ENCODE measurements at places on chromosomes 12 and 14.

GRCh38 chr12:124792961-124793441 is 70.7 kb downstream of the SCARB1 start:
- DNase-seq: no peak

GRCh38 chr14:102659797-102660196 is 67.3 kb downstream of the RCOR1 start:
- no peak for DNase-seq

DNA sequence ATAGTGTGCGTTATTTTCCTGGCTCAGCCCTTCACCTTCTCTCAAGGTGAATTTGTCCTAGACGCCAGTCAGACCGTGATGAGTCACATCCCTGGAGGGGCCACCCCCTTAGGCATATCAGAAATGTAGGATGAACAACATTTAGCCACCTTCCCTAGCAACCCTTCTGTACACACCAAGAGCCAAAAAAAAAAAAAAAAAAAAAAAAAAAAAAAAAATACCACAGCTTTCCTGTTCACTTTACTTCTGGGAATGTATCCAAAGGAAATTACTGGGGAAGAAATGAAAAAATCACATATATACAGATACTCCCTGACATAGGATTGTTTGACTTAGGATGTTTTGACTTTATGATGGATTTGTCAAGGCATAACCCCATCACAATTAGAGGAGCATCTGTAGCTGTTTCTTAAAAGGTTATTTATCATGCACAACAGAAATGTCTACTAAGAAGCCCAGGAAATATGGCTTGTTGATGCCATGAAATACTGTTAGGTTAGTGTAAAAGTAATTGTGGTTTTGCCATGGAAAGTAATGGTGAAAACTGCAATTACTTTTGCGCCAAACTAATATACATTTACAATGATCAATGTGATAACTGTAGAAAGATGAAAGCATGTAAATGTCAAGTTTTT is 68.2 kb upstream of the BDKRB2 start:
- DNase-seq: no peak

DNA sequence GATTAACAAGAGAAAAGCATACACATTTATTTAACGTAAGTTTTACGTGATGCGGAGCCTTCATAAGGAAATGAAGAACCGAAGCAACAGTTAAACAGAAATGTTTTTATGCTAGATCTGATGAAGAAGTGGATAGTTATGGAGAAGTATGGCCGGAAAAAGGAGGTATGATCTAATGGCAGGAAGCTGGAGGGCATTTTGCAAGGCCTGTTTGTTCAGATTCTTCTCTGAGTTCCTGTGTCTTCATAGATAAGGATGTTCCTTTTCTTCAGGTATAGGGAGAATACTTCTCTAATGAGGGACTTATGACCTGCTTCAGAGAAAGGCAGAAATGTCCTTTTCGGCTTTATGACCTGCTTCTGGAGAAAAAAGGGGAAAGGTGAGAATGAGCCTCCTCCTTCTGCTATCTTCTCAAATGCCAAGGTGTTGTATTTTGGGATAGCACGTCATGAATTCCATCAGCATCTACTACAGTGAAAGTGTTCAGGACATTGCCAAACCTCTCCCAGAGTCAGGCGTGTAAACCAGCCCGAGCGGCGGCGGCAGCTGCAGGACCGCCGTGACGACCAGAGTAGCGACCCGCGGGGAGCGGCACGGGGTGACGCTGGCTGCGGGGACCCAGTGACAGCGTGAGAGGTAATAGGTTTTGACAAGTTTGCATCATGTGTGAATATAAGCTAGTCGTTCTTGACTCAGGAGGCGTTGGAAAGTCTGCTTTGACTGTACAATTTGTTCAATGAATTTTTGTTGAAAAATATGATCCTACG is 33.7 kb upstream of the SGPP1 start:
- no peak for DNase-seq

- no peak for DNase-seq
These were observed 47.6 kb upstream of the PNMA1 start for GRCh38 chr14:73761618-73762355.

DNA sequence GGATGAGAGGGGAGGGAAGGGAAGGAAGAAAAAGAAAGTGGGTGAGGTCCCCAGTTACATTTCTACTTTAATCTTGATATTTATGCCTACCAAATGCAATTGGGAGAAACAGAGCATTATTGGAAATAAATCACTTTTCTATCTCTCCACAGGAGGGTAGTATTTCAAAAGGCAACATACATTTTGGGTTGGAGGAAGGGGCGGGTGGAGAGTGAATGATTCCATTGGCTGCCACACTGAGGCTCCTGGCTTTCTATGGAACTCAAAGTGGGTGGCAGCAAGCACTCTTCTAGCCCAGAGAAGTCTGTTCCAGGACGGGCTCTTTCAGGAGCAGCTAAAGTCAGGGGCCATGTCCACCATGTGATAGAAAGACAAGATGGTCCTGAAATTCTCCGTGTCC is 441.3 kb downstream of the DAD1 start:
- DNase-seq: no peak

DNA sequence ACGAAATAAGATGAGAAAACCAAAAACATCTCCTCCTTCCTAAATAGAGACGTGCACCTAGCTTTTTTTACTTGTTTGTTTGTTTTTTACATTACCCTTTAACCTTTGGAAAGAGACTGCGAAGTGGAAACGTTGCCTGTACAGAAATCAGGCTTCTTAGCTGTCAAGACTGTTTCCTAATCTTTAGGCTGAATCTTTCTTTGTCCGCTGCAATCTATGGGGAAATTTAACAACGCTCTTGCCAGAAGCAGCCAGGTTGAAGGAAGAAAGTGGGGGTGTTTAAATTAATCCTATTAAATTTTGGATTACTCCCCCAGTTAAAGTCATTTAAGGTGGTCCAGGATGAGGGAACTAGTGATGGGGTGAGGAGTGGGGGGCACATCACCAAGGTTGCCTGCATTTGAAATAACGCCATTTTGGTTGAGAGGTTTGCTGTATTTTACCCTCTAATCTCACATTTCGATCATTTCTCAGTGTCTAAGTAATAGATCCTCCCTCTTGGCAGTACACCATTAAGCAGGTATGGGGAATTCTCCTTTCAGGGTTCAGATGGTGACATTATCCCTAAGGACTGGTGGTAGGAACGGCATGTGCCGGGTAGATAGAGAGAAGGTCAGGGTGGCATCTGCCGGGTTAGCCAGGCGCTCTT is 2.6 kb downstream of the FLRT2 start:
- no peak for DNase-seq
